Activated T-helper 2 cell treated with anti-CD3 and anti-CD28 coated beads, Interferon-gamma antibody, Interleukin-2, Interleukin-4, amounts not matched to agents 10 μg/mL and 5 μg/mL and 100 μg/mL, durations not matched to agents 14 hours and 24 hours and 36 hours (primary cell): ENCODE measurements at places on chromosomes 12 and 14. TPM values are rescaled to one million over a fixed set of nuclear protein-coding genes. Genes with fewer than 3 reads are reported as not detected.

DNA sequence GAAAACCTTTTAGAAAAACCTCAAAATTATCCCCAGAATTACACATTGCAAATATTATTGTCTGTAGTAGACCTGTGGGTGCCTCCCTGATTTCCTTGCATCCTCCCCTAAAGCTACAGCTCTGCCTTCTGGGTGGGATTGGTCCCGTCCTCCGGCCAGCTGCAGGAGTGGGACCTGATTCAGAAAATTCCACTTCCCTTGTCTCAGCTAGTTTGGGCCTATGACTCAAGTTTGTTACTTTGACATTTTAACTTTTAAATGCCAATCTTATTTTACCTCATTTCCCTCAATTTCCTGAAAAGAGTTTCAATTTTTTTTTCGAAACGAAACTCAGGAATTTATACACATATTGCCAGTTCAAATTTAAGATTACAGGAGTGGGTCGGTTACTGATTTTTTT lies 13.2 kb upstream of the SLC41A2 start:
- no peak for DNase-seq

THTPA gene
- 12.8 and 13.7 TPM in 2 replicates for total RNA-seq

- DNase-seq = no peak
These were observed 57.1 kb downstream of the METTL25 start for GRCh38 chr12:82415402-82415801.

WBP11 gene
- total RNA-seq = 128 and 134 TPM in 2 replicates

SYNJ2BP gene
- 0.69 and 0.98 TPM in 2 replicates for total RNA-seq

- no peak for DNase-seq
These were observed 441.1 kb downstream of the ETNK1 start for GRCh38 chr12:23066095-23066494.

CLEC4E gene
- total RNA-seq = not detected in 2 replicates
